ENCODE measurements at places on chromosomes 1 and 21. TPM values are rescaled to one million over a fixed set of nuclear protein-coding genes. Genes with fewer than 3 reads are reported as not detected.

GRCh38 chr1:227255086-227255732 is 63.1 kb downstream of the CDC42BPA start:
- H3K36me3 ChIP-seq = no peaks in the 10 kb centered on the region
- H3K4me1 ChIP-seq = no peaks in the 10 kb centered on the region
- no peak for DNase-seq
- H3K4me3 ChIP-seq = no peak overlapping the region
- no peak overlapping the region for H3K27ac ChIP-seq
- H3K27me3 ChIP-seq = no peaks in the 10 kb centered on the region

GRCh38 chr1:57770772-57771171 is 346.9 kb upstream of the DAB1 start:
- no peaks in the 10 kb centered on the region for H3K27me3 ChIP-seq
- H3K4me3 ChIP-seq = no peak overlapping the region
- no peaks in the 10 kb centered on the region for H3K4me1 ChIP-seq

DNA sequence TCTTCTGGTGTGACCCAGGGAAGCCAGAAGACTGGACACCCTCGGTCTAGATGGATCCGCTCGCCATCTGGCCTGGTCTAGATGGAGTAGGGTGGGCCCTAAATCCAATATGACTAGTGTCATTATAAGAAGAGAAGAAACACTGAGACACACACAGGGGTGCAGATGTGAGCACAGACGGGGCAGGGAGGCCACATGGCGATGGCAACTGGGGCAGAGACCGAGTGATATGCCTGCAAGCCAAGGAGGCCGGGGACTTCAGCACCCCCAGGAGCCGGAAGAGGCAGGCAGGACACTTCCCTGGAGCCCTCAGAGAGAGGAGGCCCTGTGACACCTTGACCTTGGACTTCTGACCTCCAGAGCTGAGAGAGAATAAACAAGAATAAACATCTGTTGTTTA is 5.6 kb upstream of the TFF3 start:
- no peaks in the 10 kb centered on the region for H3K27me3 ChIP-seq
- no peak for DNase-seq
- no peak overlapping the region for H3K4me3 ChIP-seq
- no peak overlapping the region for H3K27ac ChIP-seq
- H3K4me1 ChIP-seq = peaks cover 3% of the 10 kb centered on the region

The NBPF10 gene
- 4.4 TPM for total RNA-seq

The STRIP1 gene
- total RNA-seq = 83.3 TPM

- no peak overlapping the region for H3K27ac ChIP-seq
- H3K27me3 ChIP-seq = no peaks in the 10 kb centered on the region
- H3K4me3 ChIP-seq = no peak overlapping the region
- no peak for DNase-seq
Measured at GRCh38 chr1:1785666-1786065, 7.4 kb upstream of the NADK start.

The NECTIN4 gene
- not detected for total RNA-seq

The AMY2A gene
- not detected for total RNA-seq

DNA sequence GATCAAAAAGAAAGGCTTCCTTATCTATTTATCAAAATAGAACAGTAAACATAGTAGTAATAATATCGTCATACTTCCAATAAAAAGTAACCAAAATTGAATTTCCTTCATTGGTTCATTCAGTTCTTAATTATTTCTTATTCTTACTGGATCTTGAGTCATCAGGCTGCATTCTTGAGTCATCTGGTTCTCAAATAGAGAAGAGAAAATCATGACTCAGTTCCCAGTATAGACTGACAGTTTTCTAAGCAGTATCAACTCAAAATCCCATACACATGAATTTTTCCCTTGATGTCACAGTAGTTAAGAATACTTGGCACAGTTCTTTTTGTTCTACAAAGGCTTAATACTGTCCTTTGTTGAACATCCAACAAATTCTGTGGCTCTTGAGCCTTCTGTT is 626.9 kb upstream of the ADGRL4 start:
- no peak overlapping the region for H3K27ac ChIP-seq
- H3K27me3 ChIP-seq = no peaks in the 10 kb centered on the region
- H3K4me1 ChIP-seq = no peaks in the 10 kb centered on the region
- H3K4me3 ChIP-seq = no peak overlapping the region
- no peak for DNase-seq

The MFSD2A gene
- total RNA-seq = 3.7 TPM

The RGS8 gene
- not detected for total RNA-seq

The OR2T29 gene
- total RNA-seq = not detected

DNA sequence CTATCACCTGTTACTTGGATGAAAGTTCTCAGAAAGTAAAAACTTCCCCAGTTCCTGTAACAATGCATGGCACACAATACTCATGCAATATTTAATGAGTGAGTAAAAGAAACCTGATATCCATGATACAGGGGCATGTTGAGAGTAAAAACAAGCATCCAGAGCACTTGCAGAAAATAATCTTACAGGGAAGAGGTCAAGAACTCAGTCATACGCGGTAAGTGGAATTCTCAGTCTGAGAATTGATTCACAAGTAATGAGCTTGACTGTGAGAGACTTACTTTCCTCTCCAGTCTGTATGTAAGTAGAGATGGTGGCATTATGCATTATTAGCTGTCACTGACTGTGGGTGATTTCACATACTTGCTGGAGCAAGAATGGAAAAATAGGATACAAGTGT is 976.9 kb downstream of the BRINP3 start:
- H3K4me1 ChIP-seq = no peaks in the 10 kb centered on the region
- no peak overlapping the region for H3K4me3 ChIP-seq
- no peaks in the 10 kb centered on the region for H3K36me3 ChIP-seq

The SPRR1A gene
- total RNA-seq = not detected
